ENCODE measurements at places on chromosomes 4 and X.
A peak's percentile ranks its signal among the peaks of the same experiment; 100 is the strongest.

GRCh38 chr4:54542540-54543041 lies 115.2 kb upstream of the KIT start:
- H3K36me3 ChIP-seq, result no peaks in the 10 kb centered on the region
- DNase-seq, result no peak
- H3K4me1 ChIP-seq, result peaks cover 7% of the 10 kb centered on the region
- H3K4me3 ChIP-seq, result no peak overlapping the region

DNA sequence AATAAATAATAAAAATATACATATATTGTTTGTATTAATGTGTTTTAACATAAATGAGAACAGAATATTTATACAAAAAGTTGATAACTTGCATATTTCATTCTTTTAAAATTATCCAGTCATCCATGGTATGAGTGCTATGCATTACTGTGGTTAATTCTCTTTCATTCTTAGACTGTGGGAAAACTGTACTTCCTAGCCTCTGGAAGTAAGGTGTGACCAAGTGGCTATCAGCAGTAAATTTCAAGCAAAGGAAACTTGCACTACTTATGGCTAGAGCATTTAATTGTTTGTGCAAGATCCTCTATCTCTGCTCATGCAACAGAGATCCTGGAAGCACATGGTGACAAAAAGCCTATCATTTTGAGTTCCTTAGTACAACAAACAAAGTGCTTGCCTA lies 1054.5 kb upstream of the PABPC4L start:
- no peak overlapping the region for H3K4me3 ChIP-seq
- no peaks in the 10 kb centered on the region for H3K4me1 ChIP-seq
- H3K36me3 ChIP-seq, result no peaks in the 10 kb centered on the region
- H3K27me3 ChIP-seq, result no peaks in the 10 kb centered on the region
- DNase-seq, result no peak
- H3K27ac ChIP-seq, result no peak overlapping the region

DNA sequence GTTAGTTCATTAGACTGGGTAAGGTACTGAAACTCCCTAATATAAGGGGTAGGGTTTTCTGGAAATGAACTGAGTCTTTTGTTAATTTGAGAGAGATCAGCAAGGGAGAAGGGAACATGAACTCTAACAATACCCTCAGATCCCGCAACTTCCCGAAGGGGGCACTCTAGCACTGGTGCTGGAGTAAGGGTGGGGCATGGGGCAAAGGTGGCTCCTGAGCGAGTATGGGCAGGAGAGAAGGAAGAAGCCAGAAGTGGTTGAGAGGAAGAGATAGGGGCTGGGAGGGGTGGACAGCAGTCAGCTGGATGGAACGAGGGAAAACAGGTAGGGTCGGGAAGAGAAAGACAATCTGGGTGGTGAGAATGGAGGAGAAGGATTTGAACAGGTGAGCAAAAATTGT lies 183.2 kb upstream of the MAGEE2 start:
- no peak overlapping the region for H3K4me3 ChIP-seq
- no peaks in the 10 kb centered on the region for H3K4me1 ChIP-seq
- DNase-seq, result no peak
- no peaks in the 10 kb centered on the region for H3K36me3 ChIP-seq

DNA sequence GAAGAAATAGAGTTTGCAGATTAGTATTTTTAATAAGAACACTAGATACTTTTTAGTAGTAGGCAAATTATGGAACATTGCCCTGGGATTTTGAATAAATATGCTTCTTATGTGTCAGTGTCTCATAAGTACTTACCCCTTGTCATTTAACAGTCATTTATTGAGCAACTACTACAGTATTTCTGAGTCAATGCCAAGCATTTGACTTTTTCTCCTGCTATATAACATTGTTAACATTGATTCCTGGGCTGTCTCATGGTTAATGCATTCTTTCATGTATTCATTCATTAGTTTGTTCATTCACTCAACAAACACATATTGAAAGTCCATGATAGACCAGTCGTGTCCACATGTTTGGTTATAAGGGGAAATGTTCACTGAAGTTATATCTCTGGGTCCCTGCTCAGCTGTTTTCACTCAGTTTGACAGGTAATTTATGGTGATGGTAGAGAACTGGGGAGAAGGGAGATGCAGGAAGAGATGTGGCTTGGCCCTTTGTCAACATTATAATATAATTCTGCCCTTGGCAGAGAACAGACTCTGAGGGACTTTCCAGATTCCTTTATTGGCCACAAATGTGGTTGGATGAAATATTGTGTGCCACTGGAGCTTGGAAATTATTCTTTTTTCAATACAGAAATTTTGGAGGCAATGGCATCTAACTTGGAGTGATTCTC lies 49.8 kb downstream of the OSTC start:
- H3K27me3 ChIP-seq, result no peaks in the 10 kb centered on the region
- peaks cover 9% of the 10 kb centered on the region for H3K4me1 ChIP-seq
- H3K27ac ChIP-seq, result no peak overlapping the region
- H3K36me3 ChIP-seq, result no peaks in the 10 kb centered on the region

GRCh38 chrX:130376077-130376476 lies 9.4 kb downstream of the GPR119 start:
- peaks cover 16% of the 10 kb centered on the region for H3K36me3 ChIP-seq
- DNase-seq, result no peak
- no peaks in the 10 kb centered on the region for H3K27me3 ChIP-seq
- no peaks in the 10 kb centered on the region for H3K4me1 ChIP-seq
- H3K27ac ChIP-seq, result no peak overlapping the region
- H3K4me3 ChIP-seq, result no peak overlapping the region

- H3K4me1 ChIP-seq, result no peaks in the 10 kb centered on the region
- peak overlapping the region; percentile 67 for H3K4me3 ChIP-seq
- H3K27me3 ChIP-seq, result no peaks in the 10 kb centered on the region
- no peaks in the 10 kb centered on the region for H3K36me3 ChIP-seq
- DNase-seq, result peak; percentile 1
- H3K27ac ChIP-seq, result peak overlapping the region; percentile 51
Observed at GRCh38 chrX:18674417-18674787, 2.5 kb upstream of the RS1 start.

Data from esophagus squamous epithelium (tissue), 5 donors.